ENCODE measurements at places on chromosomes 16 and 17.

GRCh38 chr17:47999582-47999981, 28.7 kb downstream of the CDK5RAP3 start:
- no peak for DNase-seq

DNA sequence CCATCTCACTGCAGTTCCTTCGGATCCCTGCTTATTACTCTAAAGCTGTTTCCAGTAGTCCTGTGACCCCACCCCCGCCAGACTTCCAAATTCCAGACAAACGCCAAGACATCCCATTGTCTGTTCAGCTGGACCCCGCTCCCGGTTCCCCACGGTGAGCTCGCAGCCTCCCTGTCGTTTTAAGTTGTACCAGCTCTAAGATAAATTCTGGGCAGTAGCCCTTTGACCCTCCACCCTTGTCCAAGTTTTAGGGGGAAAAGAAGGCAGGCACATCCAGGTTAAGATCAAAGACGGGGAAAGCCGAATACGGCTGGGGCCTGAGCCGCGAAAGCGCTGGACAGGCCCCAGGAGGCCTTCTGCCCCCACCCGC, 589 bp downstream of the ARL6IP1 start:
- DNase-seq, result no peak

GRCh38 chr17:647324-648197, 67.1 kb downstream of the VPS53 start:
- DNase-seq, result no peak

GRCh38 chr16:10322723-10323527, 62.9 kb upstream of the ATF7IP2 start:
- DNase-seq, result no peak

- DNase-seq, result no peak
Observed at GRCh38 chr16:74766729-74767128, 7.9 kb downstream of the FA2H start.

GRCh38 chr17:27478901-27479538, 22.8 kb downstream of the KSR1 start:
- no peak for DNase-seq

GRCh38 chr16:50999181-50999580, 151.9 kb downstream of the SALL1 start:
- DNase-seq, result no peak

DNA sequence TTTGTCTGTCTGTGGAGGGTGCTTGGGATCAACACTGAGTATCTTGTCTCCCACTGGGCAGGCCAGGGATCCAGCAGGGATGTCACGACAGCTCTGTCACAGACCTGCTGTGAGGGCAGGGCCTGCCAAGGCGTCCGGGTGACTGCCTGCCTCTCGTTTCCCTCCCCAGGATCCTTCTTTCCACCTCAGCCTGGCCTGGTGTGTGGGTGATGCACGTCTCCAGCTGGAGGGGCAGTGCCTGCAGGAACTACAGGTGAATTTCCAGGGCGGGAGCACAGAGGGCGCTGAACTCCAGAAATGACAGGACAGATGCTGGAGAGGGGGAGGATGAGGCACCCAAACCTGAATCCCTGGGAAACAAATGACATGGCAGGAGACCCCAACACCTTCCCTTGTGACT, 6.8 kb upstream of the MMP15 start:
- DNase-seq, result no peak

DNA sequence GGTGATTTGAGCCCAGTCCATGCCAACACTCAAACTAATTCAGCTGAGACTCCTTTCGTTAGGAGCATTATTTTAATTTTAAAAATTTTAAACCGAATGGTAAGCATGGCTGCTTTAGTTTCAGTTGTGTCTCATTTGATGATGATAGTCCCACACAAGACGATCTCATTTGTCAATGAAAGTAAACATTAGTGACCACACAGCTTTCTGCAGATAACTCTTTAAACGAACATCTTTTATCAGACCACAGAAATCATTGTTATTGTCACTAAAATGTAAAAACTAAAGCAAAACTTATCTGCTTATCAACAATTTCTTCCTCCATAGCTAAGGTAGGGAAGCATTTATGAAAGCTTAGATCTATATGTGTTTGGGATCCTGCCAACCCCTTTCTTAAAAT, 382.2 kb downstream of the ZFHX3 start:
- no peak for DNase-seq

GRCh38 chr16:11793840-11794239, 3.2 kb downstream of the ZC3H7A start:
- no peak for DNase-seq

GRCh38 chr17:16123531-16123930, 91.8 kb downstream of the NCOR1 start:
- DNase-seq, result no peak

Measured in hypothalamus (tissue), 51 donors.